ENCODE measurements at places on chromosomes 2 and 18.

DNA sequence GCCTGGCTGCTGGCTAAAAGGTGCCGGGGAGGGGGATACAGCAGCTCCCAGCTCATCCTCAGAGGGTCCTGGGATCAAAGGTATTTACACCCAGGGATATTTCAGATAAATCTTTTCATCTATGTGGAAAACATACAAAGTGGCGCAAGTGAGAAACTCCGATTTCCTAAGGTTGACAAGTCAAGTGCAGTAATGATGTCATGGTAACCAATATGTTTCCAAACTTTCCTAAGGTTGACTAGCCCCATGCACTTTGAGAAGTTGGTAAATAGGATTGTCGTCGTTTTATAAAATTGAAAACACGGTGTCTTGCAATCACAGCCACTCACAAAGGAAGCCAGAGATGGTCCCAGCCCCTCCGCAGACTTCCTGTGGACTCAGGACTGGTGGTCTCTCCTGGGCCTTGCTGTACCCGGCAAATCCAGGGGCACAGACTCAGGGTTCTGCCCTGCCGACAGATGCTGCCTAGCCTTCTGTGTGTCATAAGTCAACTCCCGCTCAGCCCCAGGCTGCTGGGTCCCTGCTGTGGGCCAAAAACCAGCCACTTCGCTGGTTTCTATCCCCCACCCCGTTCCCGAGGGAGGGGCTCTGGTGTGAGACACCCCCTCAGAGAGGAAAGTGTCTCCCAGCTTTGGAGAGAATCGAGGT is 111.2 kb upstream of the PPP1CB start:
- DNase-seq: no peak

DNA sequence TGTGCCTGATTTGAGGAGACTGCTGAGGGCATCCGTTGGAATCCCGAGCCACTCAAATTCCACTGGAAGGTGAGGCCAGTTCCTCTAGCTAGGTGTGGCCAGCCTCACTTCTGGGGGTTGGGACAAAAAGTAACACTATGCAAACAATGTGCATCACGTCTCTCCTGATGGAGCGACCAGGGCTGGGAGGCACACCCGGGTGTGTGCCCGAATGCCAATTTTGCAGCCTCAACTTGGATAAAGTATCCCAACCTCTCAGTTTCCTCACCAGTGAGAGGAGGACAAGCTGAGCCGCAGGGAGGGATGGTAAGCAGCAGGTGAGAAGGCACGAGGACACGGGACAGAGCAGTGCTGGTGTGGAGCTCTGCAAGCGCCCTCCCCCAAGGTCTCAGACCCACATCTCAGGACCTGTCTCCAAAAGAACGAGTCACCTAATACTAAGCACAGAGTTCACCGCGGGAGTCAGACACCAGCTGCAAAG is 218.3 kb downstream of the HAUS1 start:
- DNase-seq: no peak

GRCh38 chr18:53191634-53192033 is 851.6 kb downstream of the DCC start:
- no peak for DNase-seq

DNA sequence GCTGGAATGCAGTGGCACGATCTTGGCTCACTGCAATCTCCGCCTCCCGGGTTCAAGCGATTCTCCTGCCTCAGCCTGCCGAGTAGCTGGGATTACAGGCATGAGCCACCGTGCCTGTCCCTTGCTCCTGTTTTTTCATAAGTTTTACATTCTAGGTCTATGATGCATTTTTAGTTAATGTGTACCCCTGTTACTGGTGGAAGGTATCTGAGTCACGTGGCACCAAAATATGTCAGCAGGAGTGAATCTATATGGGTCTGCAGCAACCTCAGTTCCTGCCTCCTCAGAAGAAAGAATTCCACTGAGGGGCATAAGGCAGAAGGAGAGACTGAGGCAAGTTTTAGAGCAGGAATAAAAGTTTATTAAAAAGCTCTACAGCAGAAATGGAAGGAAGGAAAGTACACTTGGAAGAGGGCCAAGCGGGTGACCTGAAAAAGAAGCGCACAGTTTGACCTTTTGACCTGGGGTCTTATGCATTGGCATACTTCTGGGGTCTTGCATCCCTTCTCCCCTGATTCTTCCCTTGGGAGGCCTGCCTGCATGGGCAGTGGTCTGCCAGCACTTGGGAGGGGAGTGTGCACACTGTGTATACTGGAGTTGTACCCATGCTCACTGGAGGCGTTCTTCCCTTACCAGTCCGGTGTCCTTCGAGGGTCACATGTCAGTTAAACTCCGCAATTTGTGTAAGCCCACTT is 1.1 kb upstream of the MFSD2B start:
- DNase-seq: no peak

DNA sequence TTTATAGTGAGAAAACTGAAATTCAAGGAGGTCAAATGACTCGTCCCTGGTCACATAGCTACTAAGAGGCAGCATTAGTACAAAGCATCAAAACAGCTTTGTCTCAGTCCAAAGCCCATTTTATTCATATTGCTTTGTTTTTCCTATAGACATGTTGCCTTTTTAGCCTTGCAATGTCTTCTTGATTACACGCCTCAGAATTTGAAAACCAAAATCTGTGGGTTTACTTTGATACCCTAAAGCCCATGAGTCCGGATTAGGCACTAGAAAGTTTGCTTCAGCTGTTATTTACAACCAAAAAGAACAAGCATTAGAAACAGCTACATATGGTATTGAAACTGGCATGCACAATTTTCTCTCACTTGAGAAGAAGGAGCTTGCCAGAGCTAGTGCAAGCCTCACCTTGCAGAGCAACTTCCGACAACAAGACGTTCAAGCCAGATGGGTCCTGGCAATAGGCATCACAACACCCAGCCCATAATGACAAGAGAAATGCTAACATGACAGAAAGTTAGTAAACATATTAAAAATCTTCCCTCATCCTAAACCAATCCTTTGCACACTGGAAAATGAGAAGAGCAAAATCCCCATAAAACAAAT is 276.8 kb downstream of the RIT2 start:
- DNase-seq: no peak

GRCh38 chr2:136328207-136328795 is 210.4 kb upstream of the CXCR4 start:
- no peak for DNase-seq

DNA sequence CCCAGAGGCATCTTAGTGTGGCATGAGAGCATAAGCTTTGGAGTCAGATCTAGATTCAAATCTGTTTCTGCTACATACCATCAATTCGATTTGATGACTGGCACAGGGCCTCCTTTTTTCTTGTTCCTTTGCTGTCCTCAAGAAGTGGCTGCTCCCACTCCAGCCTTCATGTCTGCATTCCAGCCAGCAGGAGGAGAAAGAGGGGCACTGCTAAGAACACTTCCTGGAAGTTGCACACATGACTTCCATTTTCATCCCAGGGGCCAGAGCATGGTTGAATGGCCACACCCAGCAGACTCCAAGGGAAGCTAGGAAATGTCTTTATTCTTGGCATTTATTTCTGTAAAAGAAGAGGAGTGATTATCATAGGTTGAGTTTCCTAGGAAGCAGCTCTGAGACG is 50.4 kb downstream of the EML6 start:
- DNase-seq: no peak

GRCh38 chr18:9734189-9734588 is 26.1 kb downstream of the RAB31 start:
- no peak for DNase-seq

GRCh38 chr2:238009563-238009962 is 42.7 kb downstream of the UBE2F start:
- DNase-seq: no peak

DNA sequence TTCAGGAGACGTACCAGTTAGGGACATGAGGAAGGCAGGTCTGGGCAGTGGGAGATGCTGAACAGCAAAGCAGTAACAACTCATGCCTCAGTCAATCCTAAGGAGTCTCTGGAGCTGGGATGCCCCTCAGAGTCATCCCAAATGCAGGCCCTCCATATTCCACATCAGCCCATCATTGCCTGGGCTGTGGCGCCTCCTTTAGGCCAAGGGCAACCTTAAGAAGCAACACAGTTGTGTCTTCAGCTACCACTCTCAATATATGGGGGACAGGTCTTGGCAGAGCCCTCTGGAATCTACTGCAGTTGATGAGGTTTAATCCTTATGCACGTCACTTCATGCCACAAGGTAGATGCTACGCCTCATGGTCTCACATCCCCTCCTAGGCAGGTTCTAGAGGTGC is 682.0 kb upstream of the RAB6C start:
- no peak for DNase-seq

- DNase-seq: no peak
Observed at GRCh38 chr2:71827973-71828372, 319.7 kb downstream of the CYP26B1 start.

- no peak for DNase-seq
Observed at GRCh38 chr18:64219517-64219916, 70.6 kb upstream of the LINC00305 start.

GRCh38 chr2:17104454-17104853 is 413.8 kb downstream of the RAD51AP2 start:
- no peak for DNase-seq

- no peak for DNase-seq
Observed at GRCh38 chr18:61333746-61334490, 688 bp downstream of the CDH20 start.

- no peak for DNase-seq
Observed at GRCh38 chr2:207403950-207404349, 125.8 kb upstream of the CREB1 start.

DNA sequence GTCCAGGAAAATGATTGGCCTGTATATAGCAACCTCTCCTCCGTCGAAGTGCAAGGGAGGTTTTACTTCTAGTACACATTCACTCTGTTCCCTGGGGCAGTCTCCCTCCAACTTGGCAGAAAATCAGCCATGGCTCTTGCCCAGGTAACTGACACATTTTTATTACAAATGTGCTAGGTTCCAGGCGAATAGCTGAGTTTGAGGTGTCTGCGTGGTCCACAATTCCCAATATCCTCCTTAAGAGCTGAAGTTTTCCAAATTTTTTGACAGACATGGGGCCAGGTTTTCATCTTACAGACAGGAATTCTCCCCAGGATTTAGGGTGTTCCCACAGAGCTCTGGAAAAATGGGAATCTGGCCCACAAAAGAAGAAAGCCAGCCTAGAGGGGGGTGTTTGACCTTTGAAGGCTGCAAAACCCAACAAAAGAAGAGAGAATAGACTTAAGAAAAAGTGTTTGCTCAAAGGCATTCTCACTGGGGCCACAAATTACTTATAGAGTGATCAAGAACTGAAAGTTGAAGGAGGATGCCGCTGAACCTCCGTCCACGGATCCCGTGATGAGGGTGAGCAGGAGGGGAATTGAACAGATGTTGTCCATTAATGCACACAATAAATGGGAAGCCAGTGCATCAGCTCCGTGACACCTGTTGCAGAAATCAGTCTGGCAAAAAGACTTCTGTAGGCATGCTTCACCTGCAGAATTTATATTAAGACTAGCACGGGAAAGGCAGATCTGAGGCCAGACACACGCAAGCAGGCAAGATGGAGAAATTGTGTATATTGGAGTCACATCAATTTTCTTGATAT is 242.3 kb upstream of the COPS8 start:
- no peak for DNase-seq

GRCh38 chr2:64946769-64947247 is 42.4 kb upstream of the SLC1A4 start:
- DNase-seq: no peak

- no peak for DNase-seq
Observed at GRCh38 chr2:104033399-104033798, 820.5 kb upstream of the POU3F3 start.

DNA sequence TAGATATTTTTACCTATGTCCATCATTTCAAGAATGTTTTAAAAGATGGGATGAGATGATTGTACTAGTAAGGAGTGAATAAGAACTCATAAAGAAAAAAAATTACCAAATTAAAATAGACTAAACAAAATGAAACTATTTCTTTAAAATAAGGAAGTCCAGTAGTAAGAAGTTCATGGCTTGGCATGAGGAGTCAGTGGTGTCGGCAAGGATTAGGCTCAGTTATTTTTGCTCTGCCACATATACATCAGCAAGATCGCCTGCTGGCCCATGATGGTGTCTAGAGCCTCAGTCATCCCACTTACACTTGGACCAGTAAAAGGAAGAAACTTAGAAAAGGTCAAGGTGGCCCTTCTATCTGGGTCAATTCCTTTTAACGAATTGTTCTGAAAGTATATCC is 300.9 kb upstream of the SLC8A1 start:
- no peak for DNase-seq

DNA sequence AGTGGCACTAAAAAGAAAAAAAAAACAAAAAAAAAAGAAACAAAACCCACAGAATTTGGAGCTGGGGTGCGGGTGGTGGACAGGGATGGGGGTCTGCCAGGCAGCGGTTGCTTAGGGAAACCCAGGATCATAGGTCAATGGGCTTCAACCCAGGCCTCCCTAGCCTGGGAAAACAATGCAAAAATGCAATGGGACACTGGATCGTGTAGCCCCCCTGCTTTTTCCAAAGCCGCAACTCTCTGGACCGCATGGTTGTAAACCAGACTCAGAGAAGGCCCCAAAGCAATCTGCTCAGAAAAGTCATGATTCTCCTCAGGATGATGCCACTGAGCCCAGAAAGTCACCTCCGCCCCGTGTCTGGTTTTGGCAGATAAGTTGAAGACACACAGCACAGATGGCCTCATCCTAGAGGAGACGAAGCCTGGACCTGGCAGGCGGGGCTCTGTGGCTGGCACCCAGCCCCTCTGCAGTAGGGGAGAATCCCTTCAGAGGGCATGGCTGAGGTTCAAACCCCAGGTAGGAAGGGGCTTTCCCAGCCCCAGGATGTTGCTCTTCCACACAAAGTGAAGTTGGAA is 5.1 kb downstream of the DLX2 start:
- DNase-seq: no peak

DNA sequence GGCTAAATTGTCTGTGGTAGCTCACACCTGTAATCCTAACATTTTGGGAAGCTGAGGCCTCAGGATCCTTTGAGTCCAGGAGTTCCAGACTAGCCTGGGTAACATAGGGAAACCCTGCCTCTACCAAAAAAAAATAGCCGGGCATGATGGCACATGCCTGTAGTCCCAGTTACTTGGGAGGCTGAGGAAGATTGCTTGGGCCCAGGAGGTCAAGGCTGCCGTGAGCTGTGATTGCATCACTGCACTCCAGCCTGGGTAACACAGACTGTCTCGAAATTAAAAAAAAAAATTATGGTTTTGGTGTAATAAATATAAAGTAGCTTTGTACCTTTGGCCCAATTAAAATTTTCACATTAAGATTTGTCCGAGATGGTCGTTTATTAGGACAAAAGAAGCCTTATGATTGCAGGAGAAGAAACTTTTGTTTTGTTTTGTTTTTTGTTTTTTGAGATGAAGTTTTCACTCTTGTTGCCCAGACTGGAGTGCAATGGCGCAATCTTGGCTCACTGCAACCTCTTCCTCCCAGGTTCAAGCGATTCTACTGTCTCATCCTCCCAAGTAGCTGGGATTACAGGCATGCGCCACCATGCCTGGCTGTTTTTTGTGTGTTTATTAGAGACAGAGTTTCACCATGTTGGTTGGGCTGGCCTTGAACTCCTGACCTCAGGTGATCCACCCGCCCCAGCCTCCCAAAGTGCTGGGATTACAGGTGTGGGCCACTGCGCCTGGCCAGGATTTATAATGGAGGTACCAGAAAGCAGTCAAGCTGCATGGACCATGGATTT is 4.1 kb downstream of the MTA3 start:
- DNase-seq: no peak
